Stimulated activated CD4-positive, alpha-beta T cell treated with anti-CD3 and anti-CD28 coated beads, TNF-alpha, amount 100 ng/mL, for 48 hours (primary cell): ENCODE measurements at places on chromosomes 3 and 15.

- DNase-seq, result no peak
Measured at GRCh38 chr15:67093504-67093862, 28.1 kb downstream of the SMAD3 start.

GRCh38 chr15:50312636-50313035 lies 42.4 kb downstream of the GABPB1 start:
- no peak for DNase-seq

GRCh38 chr3:181311186-181311585 lies 321.6 kb upstream of the DNAJC19 start:
- no peak for DNase-seq

DNA sequence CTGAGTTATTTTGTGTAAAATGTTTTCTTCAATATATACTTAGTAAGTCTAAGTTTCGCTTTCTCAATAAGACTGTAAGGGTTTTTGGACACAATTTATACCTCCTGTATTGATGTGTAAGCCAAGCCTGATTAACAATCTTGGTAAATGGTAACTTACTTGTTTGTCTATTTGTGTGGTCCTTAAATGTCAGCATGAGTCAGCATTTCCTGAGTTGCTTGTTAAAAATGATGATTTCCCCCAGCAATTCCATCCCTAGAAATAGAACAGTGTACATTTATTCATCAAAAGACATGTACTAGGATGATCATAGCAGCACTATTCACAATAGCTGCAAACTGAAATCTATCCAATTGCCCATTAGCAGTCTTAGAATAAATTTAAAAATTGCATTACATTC lies 53.4 kb upstream of the LRIG1 start:
- no peak for DNase-seq

DNA sequence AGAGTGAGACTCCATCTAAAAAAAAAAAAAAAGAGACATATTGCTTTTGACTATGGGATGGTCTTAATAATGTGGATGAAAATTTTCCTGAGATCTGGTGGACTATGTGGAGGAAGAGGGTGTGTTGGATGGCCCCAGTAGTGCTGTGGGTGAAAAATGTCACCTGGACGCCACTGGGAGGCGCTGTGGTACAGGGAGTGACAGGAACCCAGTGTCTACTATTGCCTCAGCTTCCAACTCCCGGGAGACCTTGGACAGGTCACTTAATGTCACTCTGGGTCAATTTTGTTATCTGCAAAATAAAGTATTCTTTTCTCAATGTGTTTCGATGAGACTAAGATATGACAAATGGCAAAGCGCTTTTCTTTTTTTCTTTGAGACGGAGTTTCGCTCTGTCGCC lies 27.7 kb upstream of the DCP1A start:
- peak; percentile 17 for DNase-seq

DNA sequence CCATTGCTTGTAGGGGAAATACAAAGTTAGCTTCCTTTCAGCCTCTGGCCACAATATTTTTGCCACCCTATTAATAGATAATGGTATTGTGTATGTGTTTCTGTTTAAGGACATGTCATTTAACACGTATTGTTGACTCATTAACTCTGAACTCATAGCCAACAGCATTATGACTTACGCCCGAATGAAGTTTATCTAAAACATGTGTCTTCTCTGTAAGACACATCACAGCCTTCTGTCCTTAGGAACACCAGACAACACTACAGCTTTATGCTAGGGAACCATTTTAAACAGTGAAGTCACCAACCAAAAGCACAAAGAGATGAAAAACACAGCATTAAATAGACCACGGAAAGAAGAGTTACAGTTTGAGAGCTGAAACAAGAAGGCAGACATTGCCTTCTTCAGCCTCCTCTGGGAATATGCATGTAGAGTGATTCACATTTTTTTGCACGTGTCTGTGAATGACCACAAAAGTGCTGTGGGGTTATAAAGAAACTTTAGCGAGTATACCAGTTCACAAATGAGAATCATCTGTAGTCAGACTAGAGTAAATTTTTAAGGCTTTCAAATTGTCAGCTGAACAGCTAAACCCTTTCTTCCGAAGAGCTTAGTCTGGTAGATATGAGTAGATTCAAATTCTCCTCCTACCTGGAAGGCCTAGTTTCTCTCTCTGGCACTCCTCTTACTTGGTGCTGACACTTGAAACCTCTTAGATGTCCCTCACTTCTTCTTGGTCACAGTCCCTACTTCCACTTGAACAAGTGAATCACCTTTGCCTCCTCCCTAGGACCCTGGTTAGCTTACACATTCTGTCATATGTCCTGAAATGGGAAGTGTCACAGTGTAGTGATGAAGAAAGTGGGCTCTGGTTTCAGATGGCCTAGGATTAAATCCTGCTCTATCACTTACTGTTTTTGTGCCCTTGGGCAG lies 32.2 kb downstream of the MCTP2 start:
- no peak for DNase-seq

DNA sequence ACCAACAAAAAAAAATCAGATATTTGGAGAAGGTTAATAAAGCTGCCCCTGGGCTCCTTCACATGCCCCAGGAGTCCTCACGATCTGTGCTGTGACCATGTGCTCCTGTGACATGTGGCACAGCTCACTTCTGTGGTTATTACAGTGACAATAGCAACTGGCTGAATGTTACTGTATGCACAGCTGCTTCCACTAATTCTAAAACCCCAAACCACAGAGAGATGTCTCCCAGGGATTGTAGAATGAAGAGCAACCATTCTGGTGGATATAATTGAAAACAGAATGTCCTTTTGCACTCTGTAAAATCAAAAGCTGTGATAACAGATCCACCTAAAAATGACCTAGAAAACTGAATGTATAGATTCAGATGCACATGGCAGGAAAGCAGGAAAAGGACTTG lies 489.2 kb upstream of the CNTN4 start:
- no peak for DNase-seq

- DNase-seq, result no peak
Measured at GRCh38 chr3:2261747-2262146, 163.1 kb downstream of the CNTN4 start.

DNA sequence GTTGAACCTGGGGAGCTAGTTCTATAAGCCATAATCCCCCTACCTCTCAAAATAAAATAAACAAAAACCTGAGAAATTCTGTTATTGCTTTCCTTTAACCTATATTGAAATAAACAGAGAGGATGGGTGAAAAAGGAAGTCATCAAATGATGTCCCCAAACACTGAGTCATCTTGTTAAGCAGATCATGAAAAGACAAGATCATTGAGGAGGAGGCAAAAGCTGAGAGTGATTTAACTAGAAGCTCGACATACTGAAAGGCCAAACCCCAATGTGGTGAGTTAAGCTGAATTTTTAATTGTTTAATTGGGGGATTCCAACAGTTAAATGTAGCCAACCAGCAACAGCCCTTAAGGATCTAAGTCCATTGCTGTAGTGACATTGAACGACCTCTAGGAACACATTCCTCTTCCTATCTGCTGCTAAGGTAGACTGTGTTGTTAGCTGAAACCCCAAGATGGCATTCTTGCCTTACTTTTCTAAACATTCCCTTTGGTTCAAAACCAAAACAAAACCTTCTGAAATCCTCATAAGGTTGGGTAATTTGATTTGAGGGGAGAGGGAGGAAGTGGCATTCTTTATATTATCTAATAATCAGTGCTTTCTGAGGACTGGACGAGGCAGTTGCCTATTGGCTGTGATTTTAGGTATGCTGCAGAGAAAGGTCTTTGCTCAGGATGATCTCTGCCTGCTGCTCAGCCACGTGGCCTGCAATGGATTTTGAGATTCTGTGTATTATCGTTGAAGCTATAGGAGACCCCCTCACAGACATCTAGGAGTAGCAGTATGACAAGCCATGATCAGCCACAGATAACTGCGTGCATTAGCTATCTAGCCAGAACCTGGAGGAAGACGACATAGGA lies 62.7 kb upstream of the BNIP2 start:
- no peak for DNase-seq

DNA sequence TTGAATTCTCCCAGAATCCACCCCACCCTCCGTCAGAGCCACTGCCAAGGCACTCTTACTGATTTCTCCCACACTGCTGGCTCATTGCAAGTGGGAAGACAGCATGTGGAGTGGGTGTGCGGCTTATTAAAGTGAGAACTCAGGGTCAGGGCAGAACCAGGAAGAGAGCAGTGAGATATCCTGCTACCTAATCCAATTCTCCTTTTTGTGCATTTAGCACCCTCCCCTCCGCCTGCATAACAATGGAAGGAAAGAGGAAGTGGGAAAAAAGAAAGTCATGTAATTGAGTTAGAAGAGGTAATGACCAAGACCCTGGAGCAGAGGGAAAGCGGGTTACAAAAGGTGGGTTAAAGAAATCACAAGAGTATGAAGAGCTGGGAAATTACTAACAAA lies 27.8 kb upstream of the PIK3CB start:
- no peak for DNase-seq

- DNase-seq, result no peak
Measured at GRCh38 chr15:40549894-40550293, 14.9 kb downstream of the CCDC32 start.

- DNase-seq, result no peak
Measured at GRCh38 chr3:82293435-82293834, 532.0 kb upstream of the GBE1 start.

DNA sequence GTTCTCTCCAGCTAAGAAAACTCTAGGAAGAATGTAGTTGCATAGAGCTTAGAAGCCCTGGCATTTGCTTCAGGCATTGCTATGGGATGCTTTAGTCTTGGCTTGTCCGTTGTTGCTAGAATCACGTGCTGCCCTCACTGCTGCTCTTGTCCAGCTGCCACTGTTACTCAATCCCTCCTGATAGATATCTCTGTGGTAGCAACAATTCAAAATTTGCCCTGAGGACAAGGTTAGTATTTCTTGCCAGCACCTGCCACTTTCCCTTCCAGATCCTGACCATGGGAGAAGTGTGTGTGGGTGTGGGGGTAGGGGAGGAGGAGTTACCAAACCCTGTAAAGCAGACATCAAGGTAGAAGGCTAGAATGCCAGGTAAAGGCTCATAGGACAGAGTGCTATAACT lies 113.8 kb downstream of the PPM1L start:
- DNase-seq, result no peak

DNA sequence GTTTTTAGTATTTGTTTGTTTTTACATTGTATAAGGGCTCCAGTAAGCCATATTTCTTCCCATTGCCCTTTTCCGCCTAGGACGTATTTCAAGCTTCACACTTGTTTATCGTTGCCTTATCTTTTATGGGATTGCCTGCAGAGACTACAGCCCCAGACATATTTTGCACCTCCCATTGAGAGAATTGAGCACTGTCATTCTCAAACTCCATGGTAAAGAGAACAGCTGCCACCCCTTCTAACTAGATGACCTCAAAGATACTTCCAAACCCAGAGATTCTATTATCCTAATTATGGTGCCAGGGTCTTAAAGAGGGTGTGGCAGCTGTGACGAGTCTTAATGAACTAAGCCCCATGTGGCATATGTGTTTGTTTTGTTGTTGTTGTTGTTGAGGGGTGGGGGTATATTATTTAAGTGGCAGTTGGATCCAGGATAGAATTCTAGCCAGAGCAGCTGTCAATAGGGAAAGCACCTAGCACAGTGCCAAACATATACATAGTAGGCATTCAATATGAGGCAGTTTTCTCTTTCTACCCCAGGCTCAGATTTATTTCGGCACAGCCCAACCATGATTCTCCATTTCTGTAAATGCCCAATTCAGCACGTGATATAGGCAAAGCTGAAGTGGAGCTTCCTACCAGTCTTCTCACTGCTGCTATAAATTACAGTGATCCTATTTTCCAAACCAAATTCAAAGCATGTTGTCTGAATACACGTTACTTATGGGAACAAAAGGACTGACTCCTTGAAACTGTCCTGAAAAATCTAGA lies 932 bp upstream of the TP53BP1 start:
- DNase-seq, result no peak

DNA sequence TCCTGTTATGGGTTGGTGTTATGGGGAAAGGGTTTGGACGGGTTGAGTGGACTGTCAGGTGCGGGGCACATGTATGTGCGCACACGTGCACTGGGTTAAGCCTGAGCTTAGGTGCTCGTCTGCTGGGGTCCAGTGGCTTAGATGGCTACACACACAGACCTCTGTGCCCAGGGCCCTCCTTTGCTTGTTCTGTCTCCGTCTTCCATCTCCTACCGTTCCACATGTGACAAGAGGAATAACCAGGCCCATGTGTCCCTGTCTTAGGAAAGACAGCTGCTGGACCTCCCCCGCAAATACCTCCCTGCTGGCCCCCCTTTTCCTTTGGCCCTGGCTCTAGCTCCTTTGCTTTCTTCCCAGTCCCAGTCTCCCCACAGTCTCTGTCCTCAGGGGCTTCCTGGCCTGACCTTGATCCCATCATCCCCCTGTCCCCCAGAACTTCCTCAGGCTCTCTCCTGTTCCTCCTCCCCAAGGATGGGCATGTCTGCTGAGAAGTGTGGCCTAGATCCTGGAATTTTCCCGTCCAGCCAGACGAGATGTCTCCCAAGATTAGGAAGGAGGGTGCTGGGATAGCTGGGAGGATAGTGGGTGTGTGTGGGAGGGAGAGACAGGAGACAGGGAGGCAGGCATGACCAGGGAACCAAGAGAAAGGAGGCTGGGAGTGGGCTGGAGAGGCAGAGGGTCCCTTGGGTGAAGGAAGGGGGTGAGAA lies 797 bp upstream of the THPO start:
- DNase-seq, result no peak

DNA sequence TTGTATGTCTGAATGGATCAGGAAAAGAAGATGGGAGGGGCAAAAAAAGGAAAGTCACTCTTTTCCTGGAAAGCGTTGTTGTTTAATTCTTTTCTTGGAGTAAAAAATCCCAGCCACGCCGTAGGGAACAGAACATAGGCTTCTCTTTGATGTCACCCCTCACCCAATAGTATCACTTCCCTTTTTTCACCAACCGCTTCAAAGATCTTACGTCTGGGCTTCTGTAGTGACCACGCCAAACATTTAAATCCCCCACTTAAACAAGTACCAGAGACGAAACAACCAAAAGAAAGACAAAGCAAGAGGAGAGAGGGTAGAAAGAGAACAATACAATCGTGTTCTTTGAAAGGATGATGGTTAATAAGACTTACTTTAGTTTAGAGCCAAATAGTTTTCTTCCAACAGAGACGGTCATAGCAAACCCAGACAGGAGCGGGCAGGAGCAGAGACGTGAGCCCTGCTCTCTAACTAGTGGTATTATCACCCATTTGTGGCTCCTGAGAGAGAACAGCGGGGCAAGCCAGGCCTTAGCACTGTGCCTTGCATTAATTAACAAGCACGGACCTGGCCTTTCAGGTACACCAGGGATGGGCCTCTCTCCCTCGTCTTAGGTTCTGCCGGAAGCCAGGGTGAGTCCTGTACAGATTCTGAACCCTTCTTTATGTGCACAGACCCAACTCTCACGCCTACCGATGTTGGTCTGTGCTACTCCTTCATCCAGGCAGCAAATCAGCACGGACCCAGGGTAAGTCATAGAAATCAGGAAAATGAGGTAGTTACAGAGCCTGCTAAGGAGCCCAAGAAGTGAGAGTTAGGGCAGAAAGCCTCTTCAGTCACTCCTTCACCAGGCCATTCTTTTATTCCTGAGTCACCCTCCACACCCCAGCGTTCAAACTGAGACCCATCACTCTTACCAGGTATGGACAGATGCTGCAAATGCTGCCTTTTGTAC lies 28.2 kb upstream of the BCL6 start:
- no peak for DNase-seq

DNA sequence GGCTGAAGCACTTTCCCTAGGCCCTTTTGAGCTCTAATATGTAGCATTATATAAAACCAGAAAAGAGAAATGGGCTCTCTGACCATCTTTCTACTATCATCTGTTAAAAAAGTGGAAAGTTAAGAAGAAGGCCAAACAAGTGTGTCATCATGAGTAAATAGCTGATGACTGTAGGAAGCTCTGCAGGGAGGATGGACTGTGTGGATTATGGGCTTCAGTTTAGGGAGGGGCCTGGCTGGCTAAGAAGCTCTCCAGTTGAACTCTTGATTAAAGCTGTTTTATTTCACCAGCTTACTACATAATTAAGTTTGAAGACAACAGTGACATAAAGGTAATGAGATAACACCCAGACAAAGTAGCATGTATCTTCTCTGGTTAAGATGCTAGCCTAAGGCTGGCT lies 30.6 kb downstream of the INTS14 start:
- no peak for DNase-seq
